Thymus (tissue), 14 donors: ENCODE measurements at places on chromosomes 11 and 22. TPM values are rescaled to one million over a fixed set of nuclear protein-coding genes. Genes with fewer than 3 reads are reported as not detected.

DNA sequence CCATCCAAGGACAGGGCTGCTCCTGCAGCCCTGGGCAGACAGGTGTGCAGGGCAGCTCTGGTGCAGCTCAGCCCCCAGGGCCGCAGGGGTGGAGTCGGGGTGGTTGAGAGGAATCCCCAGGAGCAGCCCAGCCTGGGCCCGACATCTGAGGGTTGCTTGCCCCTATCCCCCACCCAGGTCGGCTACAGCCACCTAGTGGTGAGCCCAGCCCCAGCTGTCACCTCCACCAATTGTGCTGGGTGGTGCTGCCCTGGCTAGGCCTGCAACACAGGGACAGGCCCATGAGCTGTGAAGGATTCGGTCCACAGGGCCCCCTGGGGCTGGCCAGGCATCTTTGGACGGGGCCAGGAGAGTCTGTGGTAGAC lies 29.6 kb downstream of the RTN4R start:
- no peak overlapping the region for H3K4me3 ChIP-seq
- no peak for DNase-seq
- H3K27ac ChIP-seq: peak overlapping the region; percentile 96
- peaks cover 71% of the 10 kb centered on the region for H3K4me1 ChIP-seq
- H3K27me3 ChIP-seq: no peaks in the 10 kb centered on the region

DNA sequence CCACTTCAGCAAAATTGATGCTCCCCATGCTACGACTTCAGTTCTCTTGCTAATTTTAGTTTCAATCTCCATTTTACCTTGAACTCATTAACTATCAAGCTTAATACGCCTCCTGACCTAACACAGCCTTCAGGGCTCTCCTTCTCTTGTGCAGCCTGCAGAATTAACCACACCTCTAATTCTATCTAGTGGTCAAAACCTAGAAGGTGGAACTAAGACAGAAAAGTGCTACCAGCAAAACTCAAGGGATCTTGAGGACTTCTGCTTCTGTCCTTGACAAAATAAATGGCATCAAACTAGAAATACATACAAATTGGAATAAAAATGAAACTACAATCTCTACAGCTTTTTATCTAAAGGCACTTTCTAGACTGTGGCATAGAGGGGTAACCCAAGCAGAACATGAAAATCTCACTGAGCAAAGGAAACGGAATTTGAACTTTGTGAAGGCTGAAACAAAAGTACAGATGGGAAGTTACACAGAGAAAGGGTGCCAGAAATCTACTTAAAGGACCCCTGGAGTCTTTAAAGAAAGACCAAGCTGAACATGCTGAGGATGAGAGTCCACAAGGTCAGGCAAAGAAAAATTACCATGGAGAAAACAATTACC lies 10.7 kb downstream of the CWF19L2 start:
- no peak overlapping the region for H3K27ac ChIP-seq
- no peaks in the 10 kb centered on the region for H3K4me1 ChIP-seq
- H3K27me3 ChIP-seq: no peaks in the 10 kb centered on the region
- no peak overlapping the region for H3K4me3 ChIP-seq
- no peak for DNase-seq

GRCh38 chr11:61800331-61801281 lies 7.9 kb downstream of the FEN1 start:
- H3K36me3 ChIP-seq: peaks cover 78% of the 10 kb centered on the region
- H3K4me1 ChIP-seq: no peaks in the 10 kb centered on the region
- no peak overlapping the region for H3K4me3 ChIP-seq
- DNase-seq: no peak

CDHR5 gene
- 0.05 TPM for polyA plus RNA-seq
